ENCODE measurements at places on chromosomes 4 and X.
A peak's percentile ranks its signal among the peaks of the same experiment; 100 is the strongest.

GRCh38 chr4:36775544-36775943 is 469.0 kb upstream of the NWD2 start:
- DNase-seq = no peak

- no peak for DNase-seq
These were observed 127.3 kb downstream of the CBR4 start for GRCh38 chr4:168882650-168883233.

- no peak for DNase-seq
These were observed 192.8 kb downstream of the PPARGC1A start for GRCh38 chr4:23697001-23697528.

DNA sequence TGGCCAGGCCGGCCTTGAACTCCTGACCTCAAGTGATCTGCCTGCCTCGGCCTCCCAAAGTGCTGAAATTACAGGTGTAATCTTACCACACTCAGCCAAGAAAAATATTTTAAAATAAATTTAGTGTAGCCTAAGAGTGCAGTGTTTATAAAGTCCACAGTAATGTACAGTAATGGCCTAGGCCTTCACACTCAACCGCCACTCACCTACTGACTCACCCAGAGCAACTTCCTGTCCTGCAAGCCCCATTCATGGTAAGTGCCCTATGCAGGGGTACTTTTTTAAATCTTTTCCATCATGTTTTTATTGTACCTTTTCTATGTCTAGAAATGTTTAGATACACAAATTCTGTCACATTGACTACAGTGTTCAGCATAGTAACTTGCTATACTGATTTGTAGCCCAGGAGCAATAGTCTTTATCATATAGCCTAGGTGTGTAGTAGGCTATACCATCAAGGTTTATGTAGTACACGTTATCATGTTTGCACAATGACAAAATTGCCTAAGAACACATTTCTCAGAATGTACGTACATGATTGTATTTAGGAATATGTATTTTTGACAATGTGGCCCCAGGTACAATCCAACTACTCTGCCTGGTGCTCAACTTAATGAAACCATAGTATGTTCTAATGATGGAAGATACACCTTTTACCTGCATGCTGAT is 455.2 kb downstream of the PCDH7 start:
- DNase-seq = no peak

DNA sequence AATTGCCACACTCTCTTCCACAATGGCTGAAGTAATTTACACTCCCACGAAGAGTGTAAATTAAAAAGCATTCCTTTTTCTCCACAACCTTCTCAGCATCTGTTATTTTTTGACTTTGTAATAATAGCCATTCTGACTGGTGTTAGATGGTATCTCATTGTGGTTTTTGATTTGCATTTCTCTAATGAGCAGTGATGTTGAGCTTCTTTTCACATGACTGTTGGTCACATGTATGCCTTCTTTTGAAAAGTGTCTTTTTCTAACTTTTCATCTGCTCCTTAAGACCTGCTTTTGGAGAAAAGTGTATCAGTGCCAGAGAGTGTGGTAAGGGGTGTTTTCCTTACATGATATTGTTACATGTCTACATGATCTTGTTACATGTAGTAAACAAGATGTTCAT is 25.7 kb downstream of the GUCY1A1 start:
- no peak for DNase-seq

DNA sequence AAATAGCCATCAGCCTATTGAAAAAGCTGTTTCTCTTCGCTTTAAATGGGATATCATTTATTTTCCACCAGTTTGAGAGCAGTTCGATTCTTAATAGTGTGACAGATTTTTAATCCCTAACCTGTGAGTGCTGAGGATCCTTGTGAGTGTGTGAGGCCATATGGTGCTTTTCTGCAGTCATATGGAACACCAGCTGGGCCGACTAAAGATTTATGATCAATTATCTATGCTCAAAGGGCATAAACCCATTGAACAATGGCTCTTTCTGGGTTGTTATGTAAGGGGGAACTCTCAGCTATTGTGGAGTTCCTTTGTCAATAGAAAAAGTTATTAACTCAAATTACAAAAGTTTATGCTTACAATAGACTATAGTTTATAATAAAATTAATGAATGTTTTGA is 1003.6 kb downstream of the FAT4 start:
- DNase-seq = no peak

DNA sequence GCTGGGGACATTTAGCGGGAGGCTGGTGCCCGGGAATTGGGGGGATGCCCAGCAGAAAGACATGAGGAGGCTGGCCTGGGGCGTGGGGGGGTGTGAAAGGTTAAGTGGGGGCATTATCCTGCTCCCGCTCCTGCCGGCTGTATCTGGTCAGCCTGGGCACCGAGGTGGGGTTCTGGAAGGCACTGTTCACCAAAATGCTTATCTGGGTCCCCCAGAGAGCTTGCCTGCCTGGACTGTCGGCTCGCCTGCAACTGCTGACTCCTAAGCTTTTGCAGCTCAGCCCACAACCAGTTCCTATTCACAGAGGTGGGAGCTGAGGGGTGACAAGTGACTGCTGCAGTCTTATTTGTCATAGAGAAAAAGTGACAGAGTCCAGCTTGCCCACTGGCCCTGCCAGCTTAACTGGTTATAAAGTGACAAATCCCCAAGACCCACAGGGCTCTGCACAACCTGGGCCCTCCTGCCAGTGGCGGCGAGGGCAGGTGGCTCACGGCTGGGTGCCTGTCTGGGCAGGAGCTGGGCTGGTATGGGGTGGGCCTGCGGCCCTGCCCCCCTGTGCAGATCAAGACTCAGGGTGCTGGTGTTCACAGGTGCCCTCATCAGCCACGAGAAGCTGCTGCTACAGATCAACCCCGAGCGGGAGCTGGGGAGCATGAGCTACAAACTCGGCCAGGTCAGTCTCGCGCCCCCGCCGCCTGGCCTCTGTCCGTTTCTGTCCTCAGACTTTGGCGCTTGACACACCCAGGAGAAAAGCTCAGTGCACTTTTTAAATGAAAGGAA is 23.7 kb upstream of the MSANTD1 start:
- no peak for DNase-seq

- DNase-seq = no peak
These were observed 20.4 kb upstream of the NPY2R start for GRCh38 chr4:155187989-155188388.

GRCh38 chr4:122765692-122766352 is 33.3 kb downstream of the BBS12 start:
- no peak for DNase-seq

- no peak for DNase-seq
These were observed 225.4 kb upstream of the AGA start for GRCh38 chr4:177667687-177668086.

DNA sequence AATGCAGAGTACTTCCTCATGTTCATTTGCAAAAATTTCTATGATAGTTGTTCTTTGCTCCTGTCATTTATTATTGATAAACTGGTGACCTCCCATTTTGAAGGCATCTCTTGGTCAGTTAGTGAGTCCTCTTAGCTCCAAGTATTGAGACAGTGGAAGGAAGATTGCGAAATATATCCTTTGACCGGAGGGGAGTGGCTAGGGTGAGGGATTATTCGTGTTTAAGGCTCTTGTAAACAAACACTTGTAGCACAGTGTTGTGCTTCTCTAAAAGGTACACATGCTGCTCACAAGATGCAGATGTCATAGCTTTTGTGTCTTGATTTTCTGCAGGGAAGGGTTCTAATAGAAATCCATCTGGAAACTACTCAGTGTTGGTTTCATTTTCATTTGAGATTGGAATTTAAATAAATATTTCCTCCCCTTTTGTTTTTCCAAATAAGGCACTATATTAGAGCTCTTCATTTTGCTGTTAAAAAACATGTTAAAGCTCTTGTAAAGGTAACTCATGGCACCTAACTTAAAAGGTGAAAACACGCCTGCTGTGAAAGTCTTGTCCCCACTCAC is 21.8 kb downstream of the TXLNG start:
- DNase-seq = peak; percentile 29

GRCh38 chrX:56813318-56813837 is 84.3 kb downstream of the NBDY start:
- DNase-seq = peak; percentile 58

DNA sequence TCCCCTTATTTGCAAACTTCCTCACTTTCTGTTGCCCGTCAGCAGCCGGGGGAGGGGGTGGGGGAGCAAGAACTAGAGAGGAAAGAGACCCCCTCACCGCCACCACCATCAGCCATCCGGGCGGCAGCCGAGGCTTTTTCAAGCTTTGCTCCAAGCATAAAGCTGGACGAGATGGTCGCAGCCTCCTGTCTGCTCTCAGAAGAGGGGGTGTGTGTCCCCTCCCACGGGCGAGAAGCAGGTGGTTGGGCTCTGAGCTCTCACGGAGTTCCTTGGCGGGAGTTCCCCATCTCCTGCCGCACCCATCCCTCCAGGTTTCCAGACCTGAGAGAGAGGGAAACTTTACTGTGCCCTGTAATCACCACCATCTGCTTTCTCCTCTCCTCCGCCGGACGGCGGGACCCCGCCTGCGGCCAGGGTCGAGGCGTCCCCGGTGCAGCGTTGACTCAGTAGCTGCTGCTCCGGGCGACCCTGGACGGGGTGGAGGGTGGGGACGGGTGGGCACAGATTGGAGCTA is 4.7 kb upstream of the ARX start:
- DNase-seq = no peak

DNA sequence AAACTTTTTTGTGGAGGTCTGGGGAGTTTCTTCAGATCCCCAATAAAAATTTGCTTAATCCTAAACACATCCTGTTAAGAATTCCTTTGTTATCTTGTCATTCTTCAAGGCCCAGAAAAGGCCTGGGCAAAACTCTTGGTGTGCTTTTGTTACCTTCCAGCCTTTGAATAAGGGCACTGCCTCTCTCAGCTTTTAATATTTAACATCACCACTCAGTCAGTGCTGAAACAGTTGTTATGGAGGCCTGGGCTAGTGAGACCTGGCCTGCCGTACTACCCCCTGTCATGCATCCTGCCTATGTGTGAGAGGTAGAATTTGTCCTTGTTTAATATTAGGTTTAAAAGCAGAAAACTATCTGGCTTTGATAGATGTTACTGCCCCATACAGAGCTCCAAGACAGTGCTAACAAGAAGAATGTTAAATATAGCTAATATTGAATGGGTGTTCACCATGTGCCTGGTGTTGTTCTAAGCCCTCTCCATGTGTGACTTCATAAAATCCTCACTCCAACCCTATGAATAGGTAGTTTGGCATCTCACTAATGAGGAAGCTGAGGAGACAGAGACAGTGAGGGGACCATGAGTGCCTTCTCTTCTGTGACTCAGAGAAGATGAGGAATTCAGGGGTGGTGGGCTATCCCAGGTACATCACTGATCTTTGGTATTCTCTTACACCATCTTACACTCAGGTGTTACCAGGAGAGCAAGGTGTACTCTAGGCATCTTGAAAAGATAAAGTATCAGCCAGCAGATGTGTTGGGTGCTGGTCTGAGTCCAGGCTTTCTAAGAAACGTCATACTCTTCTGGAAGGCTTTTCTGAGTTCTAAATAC is 6.2 kb downstream of the PPP1R2C start:
- DNase-seq = no peak

DNA sequence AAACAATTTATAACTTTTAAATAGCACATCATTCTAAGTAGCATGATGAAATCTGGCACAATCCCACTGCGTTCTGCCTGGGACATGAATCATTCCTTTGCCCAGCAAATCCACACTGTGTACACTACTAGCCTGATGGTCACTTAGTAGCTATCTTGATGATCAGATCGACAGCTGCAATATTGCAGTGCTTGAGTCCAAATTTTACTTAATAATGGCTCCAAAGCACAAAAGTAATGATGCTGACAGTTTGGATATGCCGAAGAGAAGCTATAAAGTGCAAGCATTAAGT is 86.6 kb upstream of the NPNT start:
- no peak for DNase-seq

- no peak for DNase-seq
These were observed 28.1 kb downstream of the SPANXC start for GRCh38 chrX:141214196-141214595.

DNA sequence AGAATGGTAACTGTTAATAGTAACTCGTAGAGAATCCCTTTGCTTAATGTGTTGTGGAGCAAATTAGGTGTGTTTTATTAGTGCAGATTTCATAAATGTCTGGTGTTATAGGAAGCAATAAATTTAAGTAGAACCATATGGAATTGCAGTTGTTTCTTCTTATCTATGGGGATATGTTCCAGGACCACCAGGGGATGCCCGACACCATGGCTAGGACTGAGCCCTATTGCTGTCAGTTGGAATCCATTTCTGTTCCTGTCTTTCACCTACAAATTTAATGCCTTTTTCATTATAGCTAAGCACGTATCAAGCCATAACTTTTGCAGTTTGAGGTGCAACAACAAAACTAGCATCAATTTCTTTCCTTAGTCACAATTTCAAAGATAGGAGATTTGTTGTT is 72.5 kb downstream of the DDIT4L start:
- no peak for DNase-seq

GRCh38 chr4:40626183-40626990 is 3.3 kb downstream of the RBM47 start:
- DNase-seq = no peak

DNA sequence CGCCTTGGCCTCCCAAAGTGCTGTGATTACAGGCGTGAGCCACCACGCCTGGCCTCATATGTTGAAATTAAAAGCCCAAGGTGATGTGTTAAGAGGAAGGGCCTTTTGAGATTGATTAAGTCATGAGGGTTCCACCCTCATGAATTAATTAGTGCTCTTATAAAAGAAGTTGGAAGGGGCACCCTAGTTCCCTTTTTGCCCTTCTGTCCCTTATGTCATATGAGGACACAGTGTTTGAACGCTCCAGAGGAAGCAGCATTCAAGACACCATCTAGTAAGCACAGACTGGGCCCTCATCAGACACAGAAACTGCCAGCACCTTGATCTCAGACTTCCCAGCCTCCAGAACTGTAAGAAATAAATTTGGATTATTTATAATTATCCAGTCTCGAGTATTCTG is 5.1 kb upstream of the APLN start:
- no peak for DNase-seq

GRCh38 chr4:123941306-123941705 is 544.7 kb downstream of the SPRY1 start:
- no peak for DNase-seq

GRCh38 chrX:53239474-53239873 is 14.5 kb upstream of the KDM5C start:
- no peak for DNase-seq

DNA sequence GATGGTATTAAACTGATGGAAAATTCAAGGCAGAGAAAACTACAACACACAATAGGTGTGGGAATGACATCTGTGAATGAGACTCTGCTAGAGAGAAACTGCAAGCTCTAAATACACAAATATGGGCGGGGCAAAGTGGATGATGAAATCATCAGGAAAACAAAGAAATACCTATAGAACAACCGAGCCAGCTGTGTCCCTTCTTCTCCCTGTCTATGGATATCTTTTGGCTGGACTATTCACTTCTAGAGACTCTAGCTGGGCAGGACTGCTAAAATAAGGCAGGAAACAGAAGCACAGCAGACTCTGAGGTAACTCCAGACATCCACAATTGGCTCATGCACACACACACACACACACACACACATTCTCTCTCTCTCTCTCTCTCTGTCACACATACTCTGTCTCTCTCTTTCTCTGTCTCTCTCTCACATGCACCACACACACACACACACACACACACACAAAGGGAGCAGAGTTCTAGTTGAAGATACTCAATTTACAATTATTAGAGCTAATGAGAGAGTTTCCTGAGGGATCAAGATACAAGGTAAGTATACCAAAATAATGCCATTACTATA is 27.2 kb upstream of the EDNRA start:
- no peak for DNase-seq

GRCh38 chrX:22037225-22037624 is 5.1 kb downstream of the PHEX start:
- DNase-seq = no peak

GRCh38 chr4:89114100-89114499 is 2.8 kb downstream of the TIGD2 start:
- DNase-seq = no peak

- no peak for DNase-seq
These were observed 452 bp upstream of the RAI2 start for GRCh38 chrX:17861489-17862011.

- no peak for DNase-seq
These were observed 658.5 kb downstream of the DACH2 start for GRCh38 chrX:86806786-86807185.
